ENCODE measurements at places on chromosomes 5 and 9. TPM values are rescaled to one million over a fixed set of nuclear protein-coding genes. Genes with fewer than 3 reads are reported as not detected.

DNA sequence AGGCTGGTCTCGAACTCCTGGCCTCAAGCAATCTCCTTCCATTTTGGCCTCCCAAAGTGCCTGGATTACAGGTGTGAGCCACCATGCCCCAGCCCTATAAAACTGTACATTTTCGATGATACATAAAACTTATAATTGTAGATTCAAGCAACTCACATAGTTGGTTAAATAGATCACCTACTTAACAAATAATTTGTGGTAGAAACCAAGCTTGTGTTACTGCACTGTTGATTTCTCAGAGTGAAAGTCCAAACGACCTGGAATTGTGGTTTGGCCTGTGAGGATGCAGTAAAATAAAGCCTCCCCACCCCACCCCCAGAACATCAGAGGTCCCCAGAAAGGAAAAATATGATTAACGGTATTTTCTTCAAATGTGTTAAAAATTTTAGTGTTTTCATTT lies 92.7 kb downstream of the TRIO start:
- H3K4me3 ChIP-seq: no peak overlapping the region
- H3K27me3 ChIP-seq: no peaks in the 10 kb centered on the region
- no peaks in the 10 kb centered on the region for H3K4me1 ChIP-seq
- H3K27ac ChIP-seq: no peak overlapping the region

DNA sequence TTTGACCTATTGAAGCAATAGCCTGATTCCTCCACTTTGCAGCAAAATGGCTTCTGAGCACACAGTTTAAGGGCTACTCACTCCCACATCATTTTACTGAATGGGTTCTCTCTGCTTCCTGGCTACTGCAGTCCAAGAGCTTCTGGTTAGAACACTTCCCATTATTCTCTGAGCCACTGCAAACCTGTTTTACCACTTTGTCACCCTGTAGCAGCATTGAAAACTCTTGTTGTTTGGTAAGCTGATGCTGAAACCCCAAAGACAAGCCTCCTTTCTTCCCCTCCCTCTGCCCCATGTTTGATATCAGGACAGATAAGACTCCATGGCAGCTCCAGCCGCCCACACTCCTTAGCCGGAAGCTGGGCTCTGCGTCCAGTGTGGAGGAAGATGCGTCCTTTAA lies 84.4 kb upstream of the RARS1 start:
- H3K4me3 ChIP-seq: no peak overlapping the region
- DNase-seq: no peak
- H3K4me1 ChIP-seq: peaks cover 20% of the 10 kb centered on the region
- no peak overlapping the region for H3K27ac ChIP-seq
- H3K36me3 ChIP-seq: 0 out of 2 replicates have a peak, but pooled peaks cover 3% of the 10 kb centered on the region

DNA sequence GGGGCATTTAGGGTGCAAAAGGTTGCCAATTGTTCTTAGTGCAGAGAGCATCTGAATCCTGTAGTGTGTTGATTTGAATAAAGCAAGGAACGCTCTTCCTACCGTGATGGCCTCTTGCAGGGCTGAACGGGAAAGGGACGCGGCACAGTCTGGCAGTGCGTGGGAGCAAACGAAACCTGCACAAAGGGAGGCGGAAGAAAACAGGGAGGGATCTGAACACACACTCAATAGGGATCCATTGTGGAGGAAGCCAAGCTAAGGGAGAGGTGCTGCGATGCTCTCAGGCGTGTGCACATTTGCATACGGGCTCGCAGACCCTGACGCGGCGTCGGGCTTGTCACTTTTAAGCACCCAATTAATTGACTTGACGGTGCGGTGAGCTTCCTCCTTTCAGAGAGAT lies 414.0 kb upstream of the IRX1 start:
- H3K36me3 ChIP-seq: no peaks in the 10 kb centered on the region
- no peak for DNase-seq
- H3K4me3 ChIP-seq: no peak overlapping the region
- no peaks in the 10 kb centered on the region for H3K4me1 ChIP-seq
- H3K27ac ChIP-seq: no peak overlapping the region

DNA sequence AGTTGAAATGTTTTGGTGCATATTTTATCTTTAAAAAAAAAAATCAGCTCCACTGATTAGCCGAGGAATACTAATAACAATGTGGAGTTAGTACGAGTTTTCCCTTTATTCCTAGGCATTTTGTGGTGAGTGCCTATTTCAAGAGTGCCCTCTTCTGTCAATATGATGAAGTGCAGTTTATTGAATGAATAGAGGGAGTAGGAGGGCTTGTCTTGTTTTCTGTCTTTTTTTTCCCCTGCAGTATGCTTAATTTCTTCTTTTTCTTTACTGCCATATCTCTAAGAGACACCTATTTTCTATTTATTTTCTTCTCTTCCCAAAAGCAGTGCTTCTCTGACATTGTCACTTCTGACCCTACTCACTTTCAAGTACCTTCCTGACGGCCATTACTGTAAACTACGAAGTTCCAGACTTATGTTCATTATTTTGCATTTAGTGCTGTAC lies 169.6 kb upstream of the PITX1 start:
- no peaks in the 10 kb centered on the region for H3K36me3 ChIP-seq
- H3K27me3 ChIP-seq: no peaks in the 10 kb centered on the region
- no peak overlapping the region for H3K27ac ChIP-seq

GRCh38 chr9:133119103-133119845 lies 1.8 kb downstream of the RALGDS start:
- no peak for DNase-seq
- no peak overlapping the region for H3K27ac ChIP-seq
- H3K27me3 ChIP-seq: no peaks in the 10 kb centered on the region
- no peak overlapping the region for H3K4me3 ChIP-seq
- peaks cover 45% of the 10 kb centered on the region for H3K4me1 ChIP-seq

The TTF1 gene
- total RNA-seq: 14.5 TPM

- no peak overlapping the region for H3K4me3 ChIP-seq
- no peaks in the 10 kb centered on the region for H3K36me3 ChIP-seq
- H3K27ac ChIP-seq: no peak overlapping the region
Measured at GRCh38 chr5:145667742-145668141, 167.4 kb downstream of the PRELID2 start.

The OTULINL gene
- 8.8 TPM for total RNA-seq

- H3K36me3 ChIP-seq: no peaks in the 10 kb centered on the region
- H3K27ac ChIP-seq: no peak overlapping the region
- DNase-seq: no peak
- no peaks in the 10 kb centered on the region for H3K4me1 ChIP-seq
- no peak overlapping the region for H3K4me3 ChIP-seq
- no peaks in the 10 kb centered on the region for H3K27me3 ChIP-seq
Measured at GRCh38 chr9:107694390-107694789, 204.8 kb upstream of the KLF4 start.

DNA sequence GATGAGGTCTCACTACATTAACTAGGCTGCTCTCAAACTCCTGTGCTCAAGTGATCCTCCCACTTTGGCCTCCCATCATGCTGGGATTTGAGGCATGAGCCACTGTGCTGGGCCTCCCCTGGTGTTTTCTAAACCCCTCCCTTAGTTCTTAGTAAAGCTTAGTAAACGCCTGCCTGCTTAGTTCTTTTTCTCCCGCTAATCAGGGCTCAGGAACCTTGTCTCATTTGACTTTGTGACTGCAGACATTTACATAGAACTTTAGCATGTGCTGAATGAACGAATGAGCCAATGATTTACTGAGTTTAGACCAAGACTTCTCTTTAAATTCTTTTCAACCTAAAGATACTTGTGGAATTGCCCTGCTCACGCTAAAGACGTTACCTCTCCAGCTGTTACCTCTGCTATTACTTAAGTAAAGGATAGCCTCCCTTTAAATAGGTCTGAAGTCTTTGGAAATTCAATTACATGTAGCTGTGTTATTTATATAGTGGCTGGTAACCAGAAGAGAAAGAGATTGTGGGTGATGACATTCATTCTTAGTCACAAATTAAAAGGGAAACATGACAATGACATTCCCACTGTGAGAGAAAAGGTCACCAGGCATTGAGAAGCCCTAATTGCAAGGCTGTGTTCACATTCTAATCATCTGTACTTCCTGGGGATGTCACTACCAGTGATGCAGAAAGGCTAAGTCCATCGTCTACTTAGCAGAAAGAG lies 18.6 kb upstream of the SUSD1 start:
- no peaks in the 10 kb centered on the region for H3K27me3 ChIP-seq
- H3K36me3 ChIP-seq: no peaks in the 10 kb centered on the region
- H3K4me3 ChIP-seq: no peak overlapping the region
- no peaks in the 10 kb centered on the region for H3K4me1 ChIP-seq
- no peak overlapping the region for H3K27ac ChIP-seq

GRCh38 chr5:83048277-83048676 lies 28.9 kb downstream of the TMEM167A start:
- no peaks in the 10 kb centered on the region for H3K27me3 ChIP-seq
- H3K36me3 ChIP-seq: no peaks in the 10 kb centered on the region
- H3K4me3 ChIP-seq: no peak overlapping the region
- no peak for DNase-seq
- H3K4me1 ChIP-seq: no peaks in the 10 kb centered on the region
- no peak overlapping the region for H3K27ac ChIP-seq

The GRIA1 gene
- not detected for total RNA-seq

The CCL19 gene
- not detected for total RNA-seq

DNA sequence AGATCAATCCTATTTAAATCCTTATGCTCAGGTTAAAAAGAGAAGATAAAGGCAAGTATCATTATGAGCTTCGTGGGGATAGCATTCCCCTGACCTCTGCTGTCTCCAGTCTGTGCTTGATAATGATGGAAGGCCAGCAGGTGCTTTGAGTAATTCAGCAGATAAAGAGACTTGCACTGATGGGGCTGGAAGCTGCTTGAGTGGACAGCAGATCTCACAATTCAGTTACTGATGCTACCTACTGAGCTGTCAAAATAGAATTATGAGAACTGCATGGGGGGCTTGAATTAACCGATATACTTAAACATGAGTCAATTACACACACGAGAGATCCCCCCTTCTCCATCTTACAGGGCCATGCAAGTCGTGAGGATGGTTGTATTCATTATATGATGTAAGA lies 107.7 kb upstream of the GPR151 start:
- H3K27ac ChIP-seq: no peak overlapping the region
- no peak for DNase-seq
- no peaks in the 10 kb centered on the region for H3K27me3 ChIP-seq
- H3K4me3 ChIP-seq: no peak overlapping the region

DNA sequence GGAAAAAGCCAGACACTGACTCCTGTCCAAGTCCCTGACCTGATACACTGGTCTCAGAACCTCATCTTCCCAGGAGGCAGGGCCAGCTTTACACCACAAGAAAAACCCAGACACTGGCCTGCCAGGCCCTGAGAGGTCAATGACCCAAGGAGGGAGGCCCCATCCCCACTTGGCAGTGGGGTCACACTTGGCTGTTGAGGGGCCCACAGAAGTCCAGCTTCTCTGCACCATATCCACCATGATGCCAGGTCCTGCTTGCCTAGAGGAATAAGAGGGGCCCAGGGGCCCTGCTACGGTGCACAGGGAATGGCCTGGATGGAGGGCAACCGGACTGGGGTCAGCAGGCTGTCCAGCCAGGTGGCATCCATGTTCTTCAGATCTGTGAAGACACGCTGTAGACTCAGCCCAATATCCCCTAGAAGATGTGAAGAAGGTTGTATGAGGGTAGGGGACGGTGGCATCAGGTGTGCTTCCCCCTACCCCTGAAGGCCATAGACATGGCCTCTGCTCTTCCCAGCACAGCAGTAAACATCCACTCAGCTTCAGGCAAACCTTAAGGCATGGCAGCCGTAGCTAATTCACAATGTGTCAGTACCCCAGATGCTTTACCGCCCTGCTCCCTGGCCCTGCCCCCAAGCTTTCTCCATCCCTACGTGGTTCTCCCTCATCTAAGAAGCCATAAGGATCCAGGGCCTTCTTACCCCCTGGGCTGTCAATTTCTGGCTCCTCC lies 6.7 kb downstream of the IRF1 start:
- H3K4me3 ChIP-seq: no peak overlapping the region
- H3K4me1 ChIP-seq: no peaks in the 10 kb centered on the region
- peaks cover 41% of the 10 kb centered on the region for H3K36me3 ChIP-seq
- no peak overlapping the region for H3K27ac ChIP-seq
- no peak for DNase-seq

DNA sequence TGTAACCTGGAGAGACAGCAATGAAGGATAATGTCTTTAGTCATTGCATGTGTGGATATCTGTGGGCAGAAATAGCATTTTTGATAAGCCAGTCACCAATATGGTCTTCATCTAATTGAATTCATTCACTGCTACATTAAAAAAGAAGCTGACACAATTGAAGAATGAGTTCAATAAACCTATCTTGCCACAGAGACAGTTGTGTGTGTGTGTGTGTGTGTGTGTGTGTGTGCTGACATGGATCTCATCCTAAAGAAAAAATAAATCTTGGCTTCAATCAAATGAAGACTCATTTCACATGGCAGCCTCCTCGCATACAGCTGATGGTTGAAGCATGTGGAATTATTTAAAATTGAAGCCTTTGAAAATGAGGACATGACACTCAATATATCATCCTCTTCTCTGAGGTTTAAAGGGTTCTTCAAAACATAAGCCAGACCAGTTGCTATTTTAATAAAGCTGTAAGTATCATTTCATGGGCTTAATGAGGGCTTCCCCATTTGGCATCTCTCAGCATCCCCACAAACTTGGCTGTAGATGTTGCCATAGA lies 118.5 kb upstream of the PTPN3 start:
- no peak overlapping the region for H3K27ac ChIP-seq
- DNase-seq: no peak
- no peaks in the 10 kb centered on the region for H3K36me3 ChIP-seq
- no peaks in the 10 kb centered on the region for H3K4me1 ChIP-seq

GRCh38 chr9:126470241-126470993 lies 143.3 kb upstream of the LMX1B start:
- no peak overlapping the region for H3K27ac ChIP-seq
- no peaks in the 10 kb centered on the region for H3K36me3 ChIP-seq
- H3K4me3 ChIP-seq: no peak overlapping the region
- no peak for DNase-seq
- no peaks in the 10 kb centered on the region for H3K27me3 ChIP-seq

DNA sequence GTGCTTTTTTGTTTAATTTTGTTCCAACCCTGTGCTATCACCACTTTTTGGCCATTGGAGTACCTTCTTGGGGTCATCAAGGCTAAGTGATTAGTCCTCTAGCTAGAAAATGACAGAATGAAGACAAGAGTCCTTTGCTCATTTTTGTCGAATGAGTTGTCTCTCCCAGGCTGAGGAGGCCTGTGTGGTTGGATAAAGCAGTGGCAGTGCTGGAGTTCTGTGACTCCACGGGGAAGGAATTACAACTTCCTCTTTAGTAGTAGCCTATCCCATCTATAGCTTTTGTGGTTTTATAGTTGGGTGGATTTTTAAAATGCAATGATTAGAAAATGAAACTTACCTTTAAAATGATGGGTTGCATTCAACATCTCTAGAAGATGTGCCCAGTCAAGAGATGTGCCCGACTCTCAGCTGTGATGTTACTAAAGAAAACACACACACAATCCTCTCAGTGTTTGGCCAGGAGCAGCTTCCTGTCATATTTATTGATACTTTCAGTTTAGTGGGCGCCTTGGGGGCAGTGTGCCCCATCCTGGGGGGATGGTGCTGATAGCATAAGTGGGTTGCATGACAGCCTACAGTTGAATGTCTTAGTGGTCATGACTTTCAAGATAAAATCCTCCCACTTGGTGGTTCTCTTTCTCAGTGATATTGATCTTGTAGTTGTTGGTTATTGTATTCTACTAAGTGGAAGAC lies 11.9 kb downstream of the OTULINL start:
- no peak overlapping the region for H3K27ac ChIP-seq
- no peaks in the 10 kb centered on the region for H3K4me1 ChIP-seq
- DNase-seq: no peak
- H3K27me3 ChIP-seq: no peaks in the 10 kb centered on the region
- no peak overlapping the region for H3K4me3 ChIP-seq

The CTXN3 gene
- not detected for total RNA-seq
